ENCODE measurements at places on chromosomes 2 and 18. TPM values are rescaled to one million over a fixed set of nuclear protein-coding genes. Genes with fewer than 3 reads are reported as not detected.
A peak's percentile ranks its signal among the peaks of the same experiment; 100 is the strongest.

DNA sequence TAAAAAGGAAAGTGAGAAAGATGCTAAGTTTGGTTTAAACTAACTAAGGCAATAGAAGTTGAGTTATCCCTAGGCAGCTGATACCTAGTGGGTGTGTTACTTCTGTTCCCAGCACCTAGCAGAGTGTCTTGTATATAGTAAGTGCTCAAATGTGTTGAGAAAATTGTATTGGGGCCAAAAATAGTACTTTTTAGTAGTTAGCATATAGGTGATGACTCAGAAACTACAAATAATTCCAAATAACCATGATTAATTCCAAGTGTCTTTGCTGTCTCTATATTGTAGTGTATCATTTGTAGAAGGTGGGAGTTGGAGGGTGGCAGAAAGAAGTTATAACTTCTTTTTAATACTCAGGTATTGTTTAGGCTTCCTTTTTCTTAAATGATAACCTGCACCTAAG is 362.7 kb downstream of the RND3 start:
- no peak for DNase-seq
- H3K27ac ChIP-seq, result no peak overlapping the region
- no peak overlapping the region for H3K4me3 ChIP-seq
- no peaks in the 10 kb centered on the region for H3K36me3 ChIP-seq
- no peaks in the 10 kb centered on the region for H3K27me3 ChIP-seq

Gene EPHA4
- total RNA-seq, result 50.7 TPM

DNA sequence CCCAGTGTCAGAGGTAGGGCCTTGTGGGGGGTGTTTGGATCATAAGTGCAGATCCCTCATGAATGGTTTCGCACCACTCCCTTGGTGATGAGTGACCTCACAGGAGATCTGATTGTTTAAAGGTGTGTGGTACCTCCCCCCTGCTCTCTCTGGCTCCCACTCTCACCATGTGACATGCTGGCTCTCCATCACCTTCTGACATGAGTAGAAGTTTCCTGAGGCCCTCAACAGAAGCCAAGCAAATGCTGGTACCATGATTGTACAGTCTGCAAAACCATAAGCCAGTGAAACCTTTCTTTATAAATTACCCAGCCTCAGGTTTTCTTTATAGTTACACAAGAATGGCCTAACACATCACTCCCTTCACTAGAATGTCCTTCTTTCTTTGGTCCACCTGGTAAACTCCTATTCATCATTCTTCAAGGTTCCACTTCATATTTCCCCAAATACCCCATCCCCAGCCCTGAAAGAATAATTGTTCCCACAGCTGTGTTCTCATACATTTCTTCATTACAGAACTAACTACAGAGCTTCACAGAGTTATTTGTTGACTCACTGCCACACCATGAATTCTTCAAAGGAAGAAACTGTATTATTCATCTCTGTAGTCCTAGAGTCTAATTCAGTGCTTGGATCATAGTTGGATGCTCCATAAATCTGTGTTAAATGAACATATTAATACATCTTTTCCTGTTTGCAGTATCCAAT is 81.2 kb upstream of the STK17B start:
- H3K4me3 ChIP-seq, result no peak overlapping the region
- no peak for DNase-seq
- peaks cover 5% of the 10 kb centered on the region for H3K4me1 ChIP-seq
- H3K36me3 ChIP-seq, result no peaks in the 10 kb centered on the region
- no peaks in the 10 kb centered on the region for H3K27me3 ChIP-seq
- no peak overlapping the region for H3K27ac ChIP-seq

DNA sequence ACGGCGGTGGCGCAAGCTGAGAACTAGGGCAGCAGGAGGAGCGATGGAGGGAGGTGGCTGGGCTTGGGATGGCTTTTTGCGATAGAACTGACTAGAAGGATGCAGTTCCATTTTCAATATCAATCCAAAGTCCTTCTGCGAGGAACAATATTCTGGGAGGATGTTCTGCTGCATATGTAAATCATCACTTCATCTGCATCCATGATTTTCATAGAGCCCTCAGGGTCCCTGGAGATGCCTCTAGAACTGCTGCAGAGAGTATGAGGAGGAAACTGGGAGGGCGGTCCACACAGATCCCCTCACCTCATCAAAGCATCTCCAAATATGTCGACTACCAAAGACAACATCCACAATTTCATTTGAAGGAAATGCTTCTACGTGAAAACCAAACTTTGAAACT is 20.8 kb downstream of the CACNB4 start:
- no peak for DNase-seq
- no peaks in the 10 kb centered on the region for H3K27me3 ChIP-seq
- no peaks in the 10 kb centered on the region for H3K36me3 ChIP-seq

DNA sequence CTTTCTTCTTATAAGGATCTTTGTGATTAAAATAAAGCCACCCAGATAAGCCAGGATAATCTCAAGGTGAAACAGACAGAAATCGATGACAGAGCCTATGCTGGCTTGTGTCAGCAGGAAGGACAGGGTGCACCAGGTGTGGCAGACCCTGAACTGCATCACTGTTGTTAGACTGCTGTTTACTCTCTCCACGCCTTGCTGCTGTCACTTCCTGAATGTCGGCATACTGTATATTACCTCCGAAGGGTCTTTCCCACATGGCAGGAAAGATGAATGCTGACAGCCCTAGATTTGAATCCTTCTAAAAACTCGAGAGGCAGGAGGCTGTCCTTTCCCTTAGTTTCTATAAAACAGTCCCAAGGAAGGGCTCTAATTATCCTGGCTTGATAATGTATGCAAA is 18.9 kb upstream of the TMEM163 start:
- DNase-seq, result no peak
- no peaks in the 10 kb centered on the region for H3K4me1 ChIP-seq
- no peak overlapping the region for H3K4me3 ChIP-seq
- no peaks in the 10 kb centered on the region for H3K27me3 ChIP-seq
- no peaks in the 10 kb centered on the region for H3K36me3 ChIP-seq
- H3K27ac ChIP-seq, result no peak overlapping the region

DNA sequence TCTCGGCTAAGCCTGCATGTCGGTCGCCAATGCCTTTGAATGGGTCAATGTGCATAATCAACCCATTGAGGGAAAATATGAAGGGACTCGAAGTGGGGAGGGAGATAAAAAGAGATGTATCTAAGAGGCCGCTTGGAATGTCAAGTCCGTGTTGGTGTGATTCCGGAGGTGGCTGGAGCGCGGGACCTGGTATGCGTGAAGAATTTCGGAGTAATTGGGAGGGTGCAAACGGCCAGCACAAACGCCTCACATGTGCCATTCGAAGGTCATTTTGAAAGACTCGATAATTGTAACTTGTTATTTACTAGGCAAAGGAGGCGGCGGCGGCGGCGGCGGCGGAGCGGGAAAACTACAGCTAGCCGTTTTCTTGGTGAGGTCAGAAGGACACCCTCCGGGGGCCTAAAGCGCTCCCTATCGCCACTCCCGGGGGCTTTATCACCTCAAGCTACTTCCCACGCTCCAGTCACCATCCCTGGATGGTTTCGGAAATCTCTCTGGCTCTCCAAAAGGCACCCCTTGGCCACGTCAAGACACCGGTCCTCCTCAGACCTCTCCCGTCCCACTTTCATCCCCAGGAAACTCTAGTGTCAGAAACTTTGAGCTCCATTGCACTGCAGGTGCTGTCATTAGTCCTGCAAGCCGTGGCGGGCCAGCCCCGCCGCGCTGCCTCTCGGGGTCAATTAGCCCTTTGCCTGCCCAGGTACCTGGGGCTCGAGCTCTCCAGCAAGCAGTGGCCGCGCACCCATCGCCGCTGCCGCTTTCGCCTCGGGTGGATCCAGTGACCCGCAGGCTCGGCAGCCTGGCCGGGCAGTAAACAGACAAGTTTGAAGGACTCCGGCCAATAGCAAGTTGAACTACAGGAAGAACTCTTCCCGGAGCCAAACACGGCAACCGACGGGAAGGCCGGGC is 1.5 kb downstream of the ERBB4 start:
- H3K4me3 ChIP-seq, result peak overlapping the region; percentile 38
- no peaks in the 10 kb centered on the region for H3K36me3 ChIP-seq
- no peak overlapping the region for H3K27ac ChIP-seq
- H3K4me1 ChIP-seq, result peaks cover 27% of the 10 kb centered on the region

Gene SPHKAP
- total RNA-seq, result 0.33 TPM

DNA sequence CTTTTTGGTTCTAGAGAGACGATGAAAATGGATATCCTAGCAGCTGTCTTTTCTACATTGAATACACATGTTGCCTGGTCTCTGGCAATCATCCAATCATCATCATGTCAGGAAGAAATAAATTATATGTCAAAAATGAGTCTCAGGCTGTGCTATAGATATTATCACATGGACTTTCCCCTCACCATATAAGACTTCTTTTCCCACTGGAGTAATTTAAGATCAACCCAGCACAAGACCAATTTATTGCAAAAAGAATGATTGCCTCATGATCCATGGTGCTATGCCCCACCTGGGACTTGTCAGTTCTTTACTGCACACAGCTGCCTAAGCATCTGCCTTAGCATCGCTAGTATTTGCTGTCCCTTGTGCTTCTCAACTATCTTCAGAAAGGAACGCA is 783.7 kb upstream of the TMEFF2 start:
- H3K4me1 ChIP-seq, result no peaks in the 10 kb centered on the region
- H3K27me3 ChIP-seq, result no peaks in the 10 kb centered on the region
- no peaks in the 10 kb centered on the region for H3K36me3 ChIP-seq
- H3K4me3 ChIP-seq, result no peak overlapping the region
- no peak for DNase-seq
- H3K27ac ChIP-seq, result no peak overlapping the region

- no peaks in the 10 kb centered on the region for H3K27me3 ChIP-seq
Measured at GRCh38 chr2:18284331-18284730, 276.1 kb downstream of the RDH14 start.

- DNase-seq, result peak; percentile 40
- peaks cover 41% of the 10 kb centered on the region for H3K36me3 ChIP-seq
- H3K27ac ChIP-seq, result no peak overlapping the region
- no peaks in the 10 kb centered on the region for H3K27me3 ChIP-seq
Measured at GRCh38 chr2:70992945-70993853, 1.5 kb downstream of the TEX261 start.

GRCh38 chr2:25566694-25567093 is 106.7 kb downstream of the DTNB start:
- no peaks in the 10 kb centered on the region for H3K36me3 ChIP-seq
- no peak overlapping the region for H3K27ac ChIP-seq
- H3K27me3 ChIP-seq, result no peaks in the 10 kb centered on the region
- no peaks in the 10 kb centered on the region for H3K4me1 ChIP-seq
- no peak for DNase-seq

GRCh38 chr2:43171789-43172188 is 54.6 kb downstream of the ZFP36L2 start:
- no peaks in the 10 kb centered on the region for H3K36me3 ChIP-seq
- H3K4me1 ChIP-seq, result peaks cover 20% of the 10 kb centered on the region
- peak; percentile 83 for DNase-seq
- H3K4me3 ChIP-seq, result no peak overlapping the region
- H3K27ac ChIP-seq, result no peak overlapping the region

- no peak for DNase-seq
- H3K36me3 ChIP-seq, result no peaks in the 10 kb centered on the region
- no peaks in the 10 kb centered on the region for H3K4me1 ChIP-seq
Measured at GRCh38 chr2:235727891-235728799, 234.3 kb downstream of the AGAP1 start.

Gene TNFAIP6
- total RNA-seq, result 3.6 TPM

DNA sequence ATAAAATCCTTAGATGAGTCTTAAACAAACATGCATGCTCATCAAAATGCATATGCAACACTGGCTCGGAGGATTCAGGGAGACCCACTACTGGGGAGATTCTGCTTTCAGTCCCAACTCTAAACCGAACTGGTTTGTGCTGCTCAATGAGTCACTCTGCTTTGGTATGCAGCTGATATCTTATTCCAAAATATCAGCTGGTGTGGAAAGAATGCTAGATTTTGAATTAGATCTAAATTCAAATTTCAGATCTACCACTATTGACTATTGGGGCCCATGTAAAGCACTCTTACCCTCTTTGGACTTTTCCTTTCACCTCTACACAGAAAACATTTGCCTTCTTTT is 39.2 kb upstream of the TTN start:
- H3K27ac ChIP-seq, result no peak overlapping the region
- no peaks in the 10 kb centered on the region for H3K27me3 ChIP-seq
- no peak overlapping the region for H3K4me3 ChIP-seq
- no peaks in the 10 kb centered on the region for H3K36me3 ChIP-seq
- no peaks in the 10 kb centered on the region for H3K4me1 ChIP-seq

Gene GAD1
- not detected for total RNA-seq

Gene IL1RL1
- 10.7 TPM for total RNA-seq
